M059J (cell line): ENCODE measurements at places on chromosomes 7 and 10. TPM values are rescaled to one million over a fixed set of nuclear protein-coding genes. Genes with fewer than 3 reads are reported as not detected.

DNA sequence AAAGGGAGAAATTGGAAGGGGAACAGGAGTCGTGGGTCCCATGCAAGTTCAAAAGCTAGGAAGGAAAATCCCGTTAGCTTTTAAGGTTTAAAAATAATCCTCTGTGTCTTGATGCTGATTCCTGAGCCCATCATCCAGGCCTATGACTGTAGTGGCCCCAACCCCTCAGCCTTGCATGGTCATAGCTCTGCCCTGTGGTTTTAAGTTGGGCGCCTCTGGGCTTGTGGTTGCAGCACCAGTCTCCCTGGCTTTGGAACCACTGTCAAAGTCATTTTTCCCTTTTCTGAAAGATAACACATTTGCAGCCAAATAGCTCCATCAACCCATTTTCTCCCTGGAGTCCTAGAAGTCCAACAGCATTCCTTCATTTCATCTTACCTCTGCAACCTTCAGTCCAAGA, 13.6 kb downstream of the TMEM236 start:
- peak; percentile 27 for DNase-seq

DNA sequence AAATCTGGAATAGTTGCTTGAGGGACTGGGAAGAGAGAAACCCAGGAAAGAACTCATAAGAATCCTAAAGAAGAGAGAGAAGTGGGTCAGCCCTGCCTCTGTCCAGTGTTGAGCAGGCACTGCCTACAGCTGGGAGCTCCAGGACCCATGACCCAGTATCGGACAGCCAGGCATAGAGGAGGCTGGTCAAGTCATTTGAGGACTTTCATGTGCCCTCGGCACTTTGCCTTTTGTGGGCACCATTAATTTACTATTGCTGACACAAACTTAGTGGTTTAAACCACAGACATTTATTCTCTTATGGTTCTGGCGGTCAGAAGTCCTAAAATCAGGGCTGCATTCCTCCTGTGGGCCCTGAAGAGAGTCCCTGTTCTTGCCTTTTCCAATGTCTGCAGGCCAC, 60.3 kb downstream of the CPXM2 start:
- DNase-seq, result peak; percentile 2

DNA sequence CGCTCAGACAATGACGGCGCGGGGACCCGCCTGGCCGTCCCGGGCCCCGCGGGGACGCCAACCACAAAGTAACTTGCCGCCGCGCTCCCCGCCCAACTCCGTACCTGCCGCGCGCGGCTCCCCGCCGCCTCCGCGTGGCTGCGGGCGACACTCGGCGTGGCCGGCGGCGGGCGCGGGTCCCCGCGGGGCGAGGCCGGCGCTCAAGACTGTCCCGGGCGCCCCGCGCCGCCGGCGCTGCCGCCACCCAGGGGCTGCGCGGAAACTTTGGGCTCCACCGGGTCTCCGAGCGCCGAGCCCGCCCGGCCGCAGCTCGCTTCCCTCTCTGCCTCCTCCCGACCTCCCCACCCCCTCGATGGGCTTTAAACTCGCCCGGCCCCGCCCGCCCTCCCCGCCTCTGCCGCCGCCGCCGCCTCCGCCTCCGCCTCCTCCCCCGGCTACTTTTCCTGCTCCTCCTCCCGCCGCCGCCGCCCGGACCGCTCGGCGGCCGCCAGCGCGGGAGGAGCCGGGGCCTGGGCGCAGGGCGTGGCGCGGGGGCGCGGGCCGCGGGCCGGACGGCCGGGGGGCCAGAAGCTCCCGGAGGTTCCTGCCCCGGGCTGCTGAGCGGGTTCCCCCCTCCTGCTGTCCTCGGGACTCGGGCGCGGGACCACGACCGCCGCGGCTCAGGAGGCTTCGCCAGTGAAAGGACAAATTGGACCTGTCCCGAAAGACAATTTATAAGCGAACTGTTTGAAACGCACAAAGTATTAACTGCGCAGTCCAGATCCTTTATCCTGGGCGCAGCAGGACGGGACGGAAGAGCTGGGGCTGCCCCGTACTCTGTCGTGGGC, 10.6 kb upstream of the GRB10 start:
- no peak for DNase-seq

Gene OR9A2
- not detected in 2 replicates for total RNA-seq

DNA sequence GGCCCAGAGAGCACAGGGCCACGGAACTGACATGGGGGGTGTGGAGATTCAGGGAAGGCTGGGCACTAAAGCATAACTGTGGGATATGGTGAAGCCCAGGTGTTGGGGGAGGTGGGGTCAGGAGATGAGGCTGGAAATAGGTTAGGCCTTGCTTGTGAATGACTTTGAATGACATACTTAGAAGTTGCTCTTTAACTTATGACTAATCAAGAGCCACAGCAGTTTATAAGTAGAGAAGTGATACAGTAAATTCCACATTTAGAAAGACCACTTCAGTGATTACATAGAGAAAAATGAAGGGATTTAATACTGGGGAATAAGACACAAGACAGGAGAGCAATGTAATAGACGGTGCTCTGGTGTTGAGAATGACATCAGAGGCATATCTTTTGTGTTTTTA, 120.8 kb upstream of the SEC61G start:
- DNase-seq, result no peak

Gene RHOBTB1
- total RNA-seq, result 5.5 and 11.0 TPM in 2 replicates

DNA sequence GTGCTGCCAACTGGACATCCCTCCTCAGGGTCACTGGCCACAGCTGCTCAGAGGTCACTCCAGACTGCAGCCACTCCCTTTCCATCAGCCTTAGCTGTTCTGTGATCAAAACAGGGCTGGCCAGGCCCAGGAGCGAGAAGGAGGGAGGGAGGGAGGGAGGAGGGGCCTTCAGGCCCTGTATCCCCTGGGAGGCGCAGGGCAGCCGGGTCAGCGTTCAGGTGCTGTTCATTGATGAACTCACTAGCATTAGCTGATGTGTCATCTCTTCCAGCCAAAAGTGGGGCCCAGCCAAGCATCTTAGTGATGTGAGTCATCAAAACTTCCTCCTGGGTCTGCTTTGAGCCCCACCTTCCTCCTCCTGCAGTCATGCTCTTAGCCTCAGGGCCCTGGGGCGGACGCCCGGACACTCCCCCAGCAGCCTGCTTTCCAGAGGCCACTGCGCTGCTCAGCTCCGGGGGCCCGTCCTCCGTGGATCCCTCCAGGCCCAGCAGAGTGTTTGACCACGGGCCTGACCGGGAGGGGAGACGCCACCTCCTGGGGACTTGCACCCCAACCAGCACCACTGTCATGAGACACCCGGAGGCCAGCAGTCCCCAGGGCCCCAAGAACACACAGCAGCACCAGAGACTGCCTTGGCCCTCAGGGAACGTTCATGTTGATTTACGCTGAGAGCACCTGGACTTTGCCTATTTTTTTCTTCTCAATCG, 149.2 kb downstream of the PRKAG2 start:
- peak; percentile 100 for DNase-seq

Gene SH2D4B
- total RNA-seq, result not detected in 2 replicates

Gene ZNF716
- total RNA-seq, result not detected in 2 replicates

DNA sequence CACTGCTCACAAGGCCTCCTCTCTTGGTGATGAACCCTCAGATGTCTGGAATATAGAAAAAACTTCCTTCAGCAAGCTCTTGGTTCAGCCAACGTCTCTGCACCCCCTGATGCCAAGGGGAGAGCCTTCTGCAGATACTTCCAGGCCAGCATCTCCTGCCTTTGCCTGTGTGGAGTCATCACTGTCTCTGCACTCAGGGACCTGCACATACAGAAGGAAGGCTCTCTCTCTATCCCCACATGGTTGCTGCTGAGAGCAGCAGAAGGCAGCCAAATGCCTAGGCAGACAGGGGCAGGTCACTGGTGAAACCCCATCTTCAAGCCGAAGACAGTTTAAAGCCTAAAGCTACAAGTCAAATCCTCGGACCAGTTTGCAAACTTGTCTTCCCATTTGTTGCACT, 137.6 kb downstream of the WDR11 start:
- no peak for DNase-seq

DNA sequence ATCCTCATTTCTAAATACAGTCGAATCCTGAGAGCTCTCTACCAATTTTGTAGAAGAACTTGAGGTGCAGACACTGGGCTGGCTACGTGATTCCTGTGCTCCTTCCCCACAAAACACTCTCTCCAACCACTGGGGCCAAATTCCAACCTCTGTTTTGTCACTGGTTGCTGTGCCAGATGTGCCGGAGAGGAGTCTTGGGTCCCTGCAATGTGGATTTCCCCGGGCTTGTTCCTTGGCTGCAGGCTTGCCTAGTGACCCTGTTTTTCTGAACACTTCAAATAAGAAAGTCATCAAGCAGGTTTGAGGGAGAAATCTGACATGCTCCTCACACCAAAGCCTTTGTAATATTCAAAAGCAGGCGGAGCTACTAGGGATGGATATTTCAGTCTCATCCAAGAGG, 44.4 kb upstream of the AGBL3 start:
- DNase-seq, result no peak

Gene TLX1
- total RNA-seq, result not detected in 2 replicates

DNA sequence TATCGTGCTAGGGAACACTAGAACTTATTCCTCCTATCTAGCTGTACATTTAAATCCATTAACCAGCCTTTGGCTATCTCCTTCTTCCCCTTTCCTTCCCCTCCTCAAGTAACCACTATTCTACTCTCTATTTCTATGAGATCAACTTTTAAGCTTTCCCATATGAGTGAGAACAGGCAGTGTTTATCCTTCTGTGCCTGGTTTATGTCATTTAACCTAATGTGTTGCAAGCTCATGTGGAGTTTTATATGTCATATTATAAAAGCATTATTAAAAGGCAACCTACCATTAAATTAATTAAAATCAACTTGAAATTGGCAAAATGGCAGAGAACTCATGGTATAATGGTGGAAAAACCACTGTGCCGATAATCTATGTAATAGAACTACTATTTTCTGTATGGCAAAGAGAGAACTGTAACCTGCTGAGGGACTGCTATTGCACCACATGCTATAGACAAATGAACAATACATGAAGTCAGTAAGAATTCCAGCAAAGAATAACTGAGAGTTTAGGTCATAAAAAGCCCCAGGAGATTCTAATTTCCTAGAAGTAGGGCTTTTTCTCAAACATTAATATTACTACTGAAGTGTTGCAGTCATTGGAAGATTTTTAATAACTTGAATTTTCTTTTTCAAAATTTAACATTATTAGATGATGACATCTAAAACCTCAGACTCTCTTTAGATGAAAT, 81.8 kb downstream of the LRRN3 start:
- DNase-seq, result no peak

DNA sequence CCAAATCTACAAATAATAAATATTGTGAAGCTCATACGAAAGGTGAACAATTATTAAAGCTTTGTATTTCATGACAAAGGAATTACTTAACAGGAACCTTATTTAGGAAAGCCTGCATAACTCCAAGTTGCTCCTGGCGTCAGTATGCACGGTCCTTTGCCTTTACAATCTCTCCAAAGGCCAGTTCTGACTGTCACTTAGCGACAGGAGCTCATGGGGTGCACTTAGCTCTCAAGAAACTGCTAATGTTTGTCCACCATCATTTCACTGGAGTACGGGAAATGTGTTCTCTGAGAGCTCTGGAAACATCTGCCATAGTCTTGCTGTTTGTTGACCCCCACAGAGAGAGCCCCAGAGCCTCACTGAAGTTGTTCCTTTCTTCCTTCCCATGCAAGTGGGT, 781.5 kb upstream of the POM121L12 start:
- no peak for DNase-seq

GRCh38 chr7:112765105-112765504, 25.1 kb downstream of the TMEM168 start:
- no peak for DNase-seq

GRCh38 chr10:6204341-6205191, 1.8 kb downstream of the PFKFB3 start:
- peak; percentile 76 for DNase-seq

Gene NUDT13
- total RNA-seq, result not detected in 2 replicates

DNA sequence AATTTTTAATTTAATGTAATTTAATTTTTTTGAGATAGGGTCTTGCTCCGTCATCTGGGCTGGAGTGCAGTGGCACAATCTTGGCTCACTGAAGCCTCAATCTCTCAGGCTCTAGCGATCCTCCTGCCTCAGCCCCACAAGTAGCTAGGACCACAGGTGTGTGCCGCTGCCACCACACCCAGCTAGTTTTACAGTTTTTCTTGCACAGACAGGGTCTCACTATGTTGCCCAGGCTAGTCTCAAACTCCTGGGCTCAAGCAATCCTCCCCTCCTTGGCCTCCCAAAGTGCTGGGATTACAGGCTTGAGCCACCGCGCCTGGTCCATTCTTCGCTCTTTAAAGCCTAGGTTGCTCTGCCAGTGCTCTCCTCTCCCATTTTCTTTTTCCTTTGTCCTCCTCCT, 12.9 kb downstream of the CALML3 start:
- DNase-seq, result no peak

GRCh38 chr10:99593312-99593711, 26.9 kb downstream of the SLC25A28 start:
- peak; percentile 35 for DNase-seq

GRCh38 chr10:71575934-71576801, 143.4 kb downstream of the C10orf105 start:
- no peak for DNase-seq

DNA sequence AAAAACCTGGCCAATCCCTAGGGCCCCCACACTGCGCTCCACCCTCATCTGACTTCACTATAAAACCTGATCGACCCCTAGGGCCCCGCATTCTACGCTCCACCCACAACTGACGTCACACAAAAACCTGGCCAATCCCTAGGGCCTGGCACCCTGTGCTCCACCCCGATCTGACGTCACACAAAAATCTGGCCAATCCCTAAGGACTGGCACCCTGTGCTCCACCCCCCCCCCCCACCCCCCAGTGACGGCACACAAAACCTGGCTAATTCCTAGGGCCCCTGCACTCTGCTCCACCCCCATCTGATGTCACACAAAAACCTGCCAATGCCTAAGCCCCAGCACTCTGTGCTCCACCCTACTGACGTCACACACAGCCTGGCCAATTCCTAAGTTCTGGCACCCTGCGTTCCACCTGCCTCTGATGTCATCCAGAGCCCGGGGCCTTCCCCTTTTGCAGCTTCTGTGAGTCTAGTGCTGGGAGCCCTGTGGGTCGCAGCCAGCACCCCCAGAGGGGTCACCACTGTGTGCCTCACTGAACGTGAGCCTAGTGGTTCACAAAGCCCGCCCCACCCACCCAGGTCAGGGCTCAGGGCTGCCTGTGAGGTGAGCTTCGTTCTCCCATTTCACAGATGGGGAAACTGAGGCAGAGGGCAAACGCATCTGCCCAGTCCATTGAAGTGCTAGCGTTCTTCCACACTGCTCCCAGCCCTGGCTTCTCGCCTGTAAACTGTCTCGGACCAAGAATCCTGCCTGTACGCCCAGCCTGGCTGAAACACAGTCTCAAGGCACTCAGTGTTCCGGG, 40.6 kb downstream of the MICALL2 start:
- DNase-seq, result peak; percentile 51

GRCh38 chr10:44030132-44030531, 354.8 kb downstream of the CXCL12 start:
- DNase-seq, result no peak

GRCh38 chr7:7352845-7353244, 170.5 kb downstream of the C1GALT1 start:
- DNase-seq, result peak; percentile 25

- DNase-seq, result no peak
Measured at GRCh38 chr10:12358863-12359564, 9.7 kb downstream of the CAMK1D start.
